GM03348 (cell line): ENCODE measurements at places on chromosomes 1 and 21.

DNA sequence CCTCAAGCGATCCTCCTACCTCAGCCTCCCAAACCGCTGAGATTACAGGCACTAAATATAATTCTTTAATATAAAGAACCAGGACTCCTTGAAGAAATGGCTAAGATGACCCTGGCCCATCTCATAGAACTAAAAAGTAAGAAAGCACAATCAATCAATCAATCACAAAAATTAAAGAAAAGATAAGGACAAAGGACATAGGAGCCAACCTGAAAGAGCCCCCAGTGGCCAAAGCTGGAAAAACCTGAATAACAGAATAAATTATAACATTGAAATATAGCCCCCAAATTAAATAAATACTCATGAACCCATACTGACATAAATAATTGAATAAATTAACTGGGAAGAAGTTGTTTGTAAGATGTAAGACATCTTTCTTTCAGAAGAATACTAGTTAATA, 8.9 kb downstream of the NUP210L start:
- DNase-seq, result no peak

GRCh38 chr1:34199927-34200326, 23.2 kb downstream of the C1orf94 start:
- peak; percentile 29 for DNase-seq

- no peak for DNase-seq
Observed at GRCh38 chr1:169392406-169392805, 24.4 kb downstream of the BLZF1 start.

DNA sequence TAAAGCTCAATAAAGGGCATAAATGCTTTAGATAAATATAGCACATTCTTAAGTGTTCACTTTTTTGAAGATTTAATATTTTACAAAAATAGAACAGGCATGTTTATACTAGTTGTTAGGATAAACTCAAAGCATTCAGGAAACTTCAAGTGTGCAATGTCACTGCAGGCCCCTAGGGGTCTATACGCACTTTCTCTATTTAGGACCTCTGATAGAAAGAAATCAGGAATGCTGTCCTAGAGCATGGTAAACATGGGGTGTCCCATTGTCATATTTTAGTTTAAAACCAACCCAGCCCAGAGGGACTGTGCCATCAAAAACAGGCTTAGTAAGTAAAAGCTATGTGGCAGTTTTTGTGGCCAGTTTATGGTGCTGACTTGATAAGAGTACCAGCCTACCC, 102.2 kb downstream of the BARHL2 start:
- no peak for DNase-seq

DNA sequence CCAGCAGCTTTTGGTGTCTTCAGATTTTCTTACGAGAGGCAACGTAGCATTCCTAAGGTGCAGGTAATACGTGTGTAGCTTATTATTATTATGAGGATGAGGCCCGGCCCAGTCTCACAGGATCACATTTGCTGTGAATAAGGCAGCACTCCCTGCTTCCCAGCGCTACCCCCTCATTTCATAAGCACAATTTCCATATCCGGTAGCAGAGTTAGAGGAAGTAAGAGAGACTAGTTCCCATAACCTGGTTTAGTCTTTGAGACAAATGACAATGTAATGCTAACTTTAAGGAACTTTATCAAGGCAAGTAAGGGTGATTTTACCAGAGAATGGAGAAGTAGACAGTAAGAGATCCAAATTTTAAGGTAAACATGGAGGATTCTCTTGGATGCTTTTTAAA, 14.6 kb upstream of the LMO4 start:
- DNase-seq, result no peak

DNA sequence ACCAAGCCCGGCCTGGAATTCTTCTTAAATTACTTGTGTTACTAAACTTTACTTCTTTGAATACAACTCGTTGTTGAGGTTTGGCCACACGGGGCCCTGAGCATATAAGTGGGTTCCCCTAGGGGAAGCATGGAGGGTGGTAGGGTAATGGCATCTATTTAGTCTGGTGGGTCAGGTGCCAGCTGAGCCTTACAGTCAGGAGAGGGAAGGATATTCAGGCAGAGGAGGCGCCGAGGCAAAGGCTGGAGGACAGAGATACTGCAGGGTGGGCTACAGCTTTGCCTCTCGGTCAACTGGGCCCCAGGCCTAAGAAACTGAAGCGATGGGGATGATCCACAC, 424 bp upstream of the NECAP2 start:
- no peak for DNase-seq

- DNase-seq, result no peak
Observed at GRCh38 chr21:17708522-17709265, 96.0 kb upstream of the BTG3 start.

DNA sequence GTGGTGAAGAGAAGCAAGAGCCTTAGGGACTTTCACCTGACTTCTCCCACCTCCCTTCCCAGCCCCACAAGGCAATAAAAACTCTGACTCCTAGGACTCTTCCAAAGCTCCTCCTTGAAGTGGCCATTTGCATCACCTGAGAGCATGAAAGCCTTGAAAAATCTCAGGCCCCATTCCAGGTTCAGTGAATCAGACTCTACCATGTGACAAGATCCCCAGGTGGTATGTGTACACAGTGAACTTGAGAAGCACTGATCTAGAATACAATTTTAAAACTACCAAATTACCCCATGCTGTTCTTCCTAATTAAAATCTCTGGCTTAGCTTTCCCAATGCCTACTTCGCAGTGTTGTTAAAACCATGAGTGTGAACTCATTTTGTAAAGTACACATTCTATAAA, 195.1 kb upstream of the SAMSN1 start:
- DNase-seq, result no peak

DNA sequence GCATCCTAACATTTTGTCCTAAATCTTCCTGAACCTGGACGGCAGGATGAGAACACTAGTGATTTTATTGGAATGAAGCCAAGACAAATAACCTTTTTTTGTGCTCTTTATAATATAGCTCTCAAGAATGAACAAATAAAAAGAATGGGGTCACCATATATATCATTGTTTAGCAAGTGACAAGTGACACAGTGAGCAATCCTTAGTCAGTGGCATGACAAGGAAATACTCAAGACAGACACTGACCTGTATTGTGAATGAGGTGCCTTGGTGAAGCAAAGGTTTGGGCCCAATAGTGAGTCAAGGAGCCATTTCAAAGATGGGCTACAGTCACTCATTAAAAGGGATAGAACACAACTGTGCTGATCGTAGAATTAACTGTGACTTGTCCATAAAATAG, 35.7 kb downstream of the PTGFR start:
- DNase-seq, result no peak

DNA sequence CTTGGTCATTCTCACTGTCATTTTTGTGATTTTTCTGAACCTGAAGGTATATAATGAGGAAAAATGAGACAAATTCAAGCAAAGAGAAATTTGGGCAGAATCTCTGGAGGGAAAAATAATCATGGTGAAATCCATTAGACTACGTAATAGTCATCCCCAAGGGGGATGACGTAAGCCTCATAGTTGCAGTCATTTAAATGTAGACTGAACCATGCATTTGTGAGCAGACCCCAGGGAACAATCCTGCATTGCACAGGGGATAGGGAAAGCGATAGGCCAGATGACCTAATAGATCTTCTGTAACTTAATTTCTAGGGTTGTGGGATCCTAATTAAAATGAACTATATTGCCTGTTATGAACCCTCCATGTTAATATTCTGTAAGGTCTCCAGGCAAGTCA, 167.4 kb upstream of the C1orf21 start:
- DNase-seq, result no peak

DNA sequence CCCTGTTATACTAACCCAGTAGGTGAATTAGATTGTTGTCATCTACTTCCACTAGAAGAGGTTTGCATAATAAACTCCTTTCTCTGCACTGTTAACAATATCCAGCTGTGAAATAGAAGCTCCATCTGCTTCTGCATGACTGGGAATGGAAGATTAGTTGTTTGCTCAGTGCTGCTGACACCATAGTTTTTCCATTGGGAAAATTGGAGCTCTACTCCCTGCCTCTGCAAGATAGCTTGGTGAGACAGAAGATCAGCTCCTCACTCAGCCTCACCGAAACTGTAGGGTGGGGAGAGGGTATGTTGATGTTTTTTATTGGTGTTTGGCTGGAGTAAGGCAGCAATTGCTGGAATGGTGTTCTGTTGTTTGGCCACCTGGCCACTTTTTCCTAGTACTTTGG, 331.6 kb upstream of the ADAMTS5 start:
- DNase-seq, result no peak

DNA sequence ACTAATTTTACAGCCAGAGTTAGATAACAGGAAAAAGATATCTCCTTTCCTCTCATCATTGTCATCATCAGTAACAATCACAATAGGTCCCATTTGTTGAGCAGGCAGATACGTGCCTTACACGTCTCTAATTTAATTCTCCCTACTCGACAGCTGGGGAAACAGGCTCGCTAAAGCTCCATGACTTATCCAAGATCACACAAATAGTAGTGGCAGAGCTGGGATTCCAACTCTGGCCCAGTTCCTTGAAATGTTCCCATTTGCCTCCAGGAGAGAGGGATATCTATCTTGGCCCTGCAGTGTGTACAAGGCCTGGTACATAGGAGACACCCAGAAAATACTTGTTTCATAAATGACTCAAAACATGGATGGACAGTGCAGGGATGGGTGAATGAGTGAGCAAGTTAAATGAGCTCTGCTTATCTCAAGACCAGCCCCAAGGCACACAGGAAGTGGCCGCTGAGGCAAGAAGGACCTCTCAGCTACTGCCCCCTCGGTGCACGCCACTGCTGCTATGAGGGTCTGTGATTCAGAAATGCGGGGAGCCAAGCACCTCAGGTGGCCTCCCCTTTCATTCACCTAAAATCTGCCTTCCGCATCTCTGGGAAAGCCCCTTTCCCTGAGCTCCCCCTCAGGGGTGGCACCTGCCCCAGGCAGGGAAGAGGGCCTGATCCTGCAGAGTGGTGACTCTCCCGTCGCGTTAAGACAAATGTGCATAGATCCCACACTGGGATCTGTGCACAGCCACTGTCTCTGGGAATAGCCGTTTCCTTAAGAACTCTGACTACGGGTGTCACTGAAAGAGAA, 3.6 kb downstream of the KCNN3 start:
- DNase-seq, result no peak

GRCh38 chr1:192817246-192817645, 8.4 kb downstream of the RGS2 start:
- DNase-seq, result no peak

DNA sequence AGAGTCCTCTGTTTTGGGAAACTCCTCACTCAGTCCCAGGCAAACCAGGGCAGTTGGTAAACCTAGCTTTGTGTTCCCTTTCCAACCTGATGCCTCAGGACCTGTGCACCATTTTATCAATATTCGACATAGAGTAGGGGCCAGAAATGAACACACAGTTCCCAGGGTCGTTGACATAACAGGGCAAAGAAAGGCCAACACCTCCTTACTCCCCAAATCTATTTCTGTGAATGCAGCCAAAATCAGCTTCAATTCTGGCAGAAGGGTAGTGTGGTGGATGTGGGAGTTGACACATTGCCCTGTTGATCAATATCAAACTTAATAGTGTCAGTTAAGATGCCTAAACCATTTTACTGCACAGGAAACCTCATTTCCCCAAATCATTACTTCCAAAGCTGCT, 104.6 kb upstream of the SPATA6 start:
- DNase-seq, result no peak

DNA sequence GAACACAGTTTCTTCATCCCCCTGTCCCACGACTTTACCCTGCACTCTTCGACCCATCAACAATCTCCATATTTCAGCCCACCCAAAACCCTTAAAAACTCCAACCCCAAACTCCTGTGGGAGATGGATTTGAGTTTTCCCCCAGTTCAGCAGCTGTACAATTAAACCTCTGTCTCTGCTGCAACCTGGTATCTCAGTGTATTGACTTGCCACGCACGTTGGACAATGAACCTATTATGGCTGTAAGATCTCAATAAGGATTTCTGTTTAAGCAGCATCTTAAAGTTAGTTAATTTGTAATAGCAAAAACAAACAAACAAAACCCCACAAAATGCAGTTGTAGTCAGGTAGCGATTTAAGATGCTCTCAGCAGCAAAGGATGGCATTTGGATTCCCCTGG, 119.1 kb downstream of the TGFBR3 start:
- no peak for DNase-seq

GRCh38 chr21:14097881-14098499, 112.8 kb downstream of the LIPI start:
- no peak for DNase-seq

DNA sequence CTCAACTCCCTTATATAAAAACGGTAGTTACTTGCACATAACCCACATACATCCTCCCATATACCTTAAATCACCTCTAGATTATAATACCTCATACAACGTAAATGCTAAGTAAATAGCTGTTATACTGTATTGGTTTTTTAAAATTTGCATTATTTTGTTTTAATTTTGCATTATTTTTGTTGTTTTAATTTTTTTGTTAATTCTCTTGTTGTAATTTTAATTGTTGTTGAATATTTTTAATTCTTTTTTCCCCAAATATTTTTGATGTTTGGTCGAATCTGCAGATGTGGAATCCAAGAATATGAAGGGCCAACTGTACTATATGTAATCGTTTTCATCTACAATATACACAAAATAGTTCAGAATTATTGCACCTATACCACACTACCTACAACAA, 23.5 kb upstream of the ACTA1 start:
- no peak for DNase-seq

DNA sequence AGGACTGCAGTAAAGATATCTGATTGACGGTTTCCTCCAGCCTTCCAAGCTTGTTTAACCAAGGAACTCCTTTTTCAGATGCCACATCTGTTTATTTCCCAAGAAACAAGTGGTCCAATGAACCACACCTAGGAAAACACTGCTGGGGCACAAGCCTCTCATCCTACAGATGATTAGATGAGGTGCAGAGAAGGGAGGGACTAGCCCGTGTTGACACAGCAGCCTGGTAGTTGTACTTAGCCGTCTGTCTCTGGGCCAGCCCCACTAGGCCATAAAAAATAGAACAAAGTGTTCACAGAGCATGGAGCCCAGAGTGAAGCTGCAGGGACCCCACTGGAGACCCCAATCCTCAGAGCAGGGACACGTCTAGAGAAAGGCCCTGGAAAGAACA, 32.1 kb downstream of the LRP8 start:
- DNase-seq, result no peak

DNA sequence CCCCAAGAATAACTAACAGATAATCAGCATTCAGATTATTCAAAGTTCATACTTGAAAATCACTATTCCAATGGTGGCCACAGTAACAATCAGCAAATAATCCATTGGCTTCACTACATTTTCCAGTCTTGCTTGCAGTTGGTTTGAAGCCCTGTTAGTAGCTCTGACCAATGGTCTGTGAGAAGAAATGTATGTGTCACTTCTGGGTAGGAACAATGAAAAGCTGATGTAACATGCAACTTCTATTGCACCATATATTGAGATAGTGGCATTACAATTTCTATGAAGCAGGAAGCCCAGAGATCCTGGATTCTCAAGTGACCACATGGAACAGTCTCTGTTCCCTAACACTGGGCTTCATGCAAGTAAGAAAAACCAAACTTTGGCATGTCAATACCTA, 250.9 kb upstream of the DAB1 start:
- DNase-seq, result no peak

GRCh38 chr1:20376171-20376570, 85.5 kb downstream of the VWA5B1 start:
- DNase-seq, result no peak

DNA sequence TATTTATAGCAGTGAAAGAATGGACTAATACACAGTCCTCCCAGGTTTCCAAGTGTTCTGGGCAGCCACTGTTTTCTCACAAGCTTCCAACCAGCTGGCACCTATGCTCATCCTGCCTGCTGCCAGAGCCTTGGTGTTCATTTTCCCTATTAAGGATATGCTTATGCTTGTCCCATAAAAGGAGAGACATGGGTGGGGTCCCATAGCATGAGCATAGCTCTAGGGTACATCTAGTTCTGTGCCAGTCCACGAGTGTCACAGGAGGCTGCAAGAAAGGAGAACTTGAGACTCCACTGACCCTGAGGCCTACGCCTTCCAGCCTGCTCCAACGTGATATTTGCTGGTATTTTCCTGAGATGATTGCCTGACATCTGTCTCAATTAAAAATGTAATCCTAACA, 192.4 kb upstream of the PTGFR start:
- no peak for DNase-seq
